Stimulated activated CD8-positive, alpha-beta memory T cell treated with anti-CD3 and anti-CD28 coated beads, Interleukin-15, amount 100 ng/mL, for 24 hours (primary cell): ENCODE measurements at places on chromosomes 7 and 10.

DNA sequence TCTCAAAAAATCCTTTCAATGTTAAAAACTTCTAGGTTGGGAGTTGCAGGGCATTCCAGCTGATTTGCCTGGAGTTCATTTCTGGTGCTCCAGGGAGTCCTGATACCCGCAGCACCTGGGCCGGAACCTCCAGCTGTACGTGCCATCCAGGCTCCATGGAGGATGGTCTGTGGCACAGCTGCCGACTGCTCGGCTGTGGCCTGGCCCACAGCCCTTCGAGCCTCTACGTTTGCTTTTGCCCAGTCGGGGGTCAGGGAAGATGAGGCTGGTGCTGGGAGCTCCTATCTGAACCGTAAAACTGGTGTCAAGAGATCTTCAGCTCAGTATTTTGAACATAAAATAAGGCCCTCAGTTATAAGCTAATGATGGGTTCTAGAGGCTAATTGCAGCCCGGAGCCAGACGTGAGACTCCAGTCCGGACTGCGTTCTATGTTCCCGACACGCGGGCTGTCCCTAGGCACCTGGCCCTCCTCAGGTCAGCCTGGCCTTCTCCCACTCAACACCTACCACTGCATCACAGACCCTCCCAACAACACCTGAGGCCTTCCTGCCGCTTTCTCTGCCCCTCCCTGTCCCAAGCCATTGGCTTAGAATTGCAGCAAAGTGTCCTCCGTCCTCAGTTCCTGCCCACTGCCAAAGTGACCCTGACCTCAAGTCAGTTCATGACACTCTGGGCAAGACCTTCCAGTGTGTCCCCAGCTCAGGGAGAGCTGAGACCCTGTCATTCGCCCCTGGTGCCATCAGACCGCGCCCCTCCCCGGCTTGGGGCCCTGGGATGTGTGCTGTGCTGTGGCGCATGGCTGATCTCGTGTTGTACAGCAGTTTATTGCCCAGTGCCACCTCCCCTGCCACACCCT is 64.2 kb upstream of the DNAJB6 start:
- no peak for DNase-seq

DNA sequence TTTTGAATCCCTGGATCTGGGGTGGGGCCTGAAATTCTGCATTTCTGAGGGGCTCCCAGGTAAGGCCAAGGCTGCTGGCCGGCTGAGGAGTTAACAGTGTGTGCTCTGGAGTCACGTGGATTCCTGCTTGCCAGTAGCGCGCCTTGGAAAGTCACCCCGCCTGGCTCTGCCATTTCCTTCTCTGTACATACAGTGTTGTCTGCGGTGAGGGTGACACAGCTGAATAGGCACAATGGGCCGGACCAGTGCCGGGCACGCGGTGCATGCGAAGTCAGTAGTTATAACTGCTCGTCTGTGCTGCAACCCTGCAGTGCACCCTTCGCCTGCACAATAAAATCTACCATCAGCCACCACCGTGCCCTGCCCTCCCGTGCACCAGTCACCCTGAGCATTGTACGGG is 68.0 kb upstream of the EEPD1 start:
- DNase-seq, result no peak

- no peak for DNase-seq
Observed at GRCh38 chr10:98446151-98446660, 529 bp downstream of the HPS1 start.

- DNase-seq, result no peak
Observed at GRCh38 chr7:101942603-101943210, 125.3 kb downstream of the CUX1 start.

DNA sequence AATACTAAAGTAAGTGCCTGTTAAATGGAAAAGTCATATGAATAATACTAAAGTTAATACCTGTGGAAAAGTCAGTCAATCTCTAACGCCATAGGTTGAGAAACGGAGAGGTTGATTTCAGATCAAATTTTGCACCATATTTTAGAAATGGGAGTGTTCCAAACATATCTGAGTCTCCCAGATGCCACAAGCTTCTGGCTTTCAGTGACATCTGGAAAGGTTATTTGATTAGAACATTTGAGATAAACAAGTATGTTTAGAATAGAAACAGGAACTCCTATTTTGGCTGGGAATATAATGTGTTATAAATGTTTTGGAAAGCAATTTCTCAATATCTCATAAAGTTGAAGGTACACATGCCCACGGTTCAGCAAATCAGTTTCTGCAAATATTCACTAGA is 5.8 kb downstream of the MACC1 start:
- no peak for DNase-seq

DNA sequence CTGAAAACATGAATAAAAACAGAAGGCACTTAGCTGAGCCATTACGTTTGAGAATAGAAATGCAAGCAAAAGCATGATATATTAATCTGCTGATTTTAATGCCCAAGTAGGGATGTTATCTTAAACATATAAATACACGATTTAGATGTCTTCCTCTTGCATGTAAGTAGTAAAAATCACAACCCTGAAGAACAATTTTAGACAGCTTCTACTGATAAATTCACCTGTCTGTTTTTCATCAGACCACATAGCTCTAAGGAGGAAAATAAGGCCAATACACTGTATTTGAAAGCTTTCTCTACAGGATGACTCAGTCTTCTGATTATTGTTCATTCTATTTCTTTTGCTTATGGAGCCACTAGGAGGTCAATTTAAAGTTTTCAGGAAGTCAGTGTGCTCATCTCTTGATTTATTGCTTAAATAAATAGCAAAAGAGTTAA is 210.9 kb upstream of the CHRM2 start:
- DNase-seq, result no peak

DNA sequence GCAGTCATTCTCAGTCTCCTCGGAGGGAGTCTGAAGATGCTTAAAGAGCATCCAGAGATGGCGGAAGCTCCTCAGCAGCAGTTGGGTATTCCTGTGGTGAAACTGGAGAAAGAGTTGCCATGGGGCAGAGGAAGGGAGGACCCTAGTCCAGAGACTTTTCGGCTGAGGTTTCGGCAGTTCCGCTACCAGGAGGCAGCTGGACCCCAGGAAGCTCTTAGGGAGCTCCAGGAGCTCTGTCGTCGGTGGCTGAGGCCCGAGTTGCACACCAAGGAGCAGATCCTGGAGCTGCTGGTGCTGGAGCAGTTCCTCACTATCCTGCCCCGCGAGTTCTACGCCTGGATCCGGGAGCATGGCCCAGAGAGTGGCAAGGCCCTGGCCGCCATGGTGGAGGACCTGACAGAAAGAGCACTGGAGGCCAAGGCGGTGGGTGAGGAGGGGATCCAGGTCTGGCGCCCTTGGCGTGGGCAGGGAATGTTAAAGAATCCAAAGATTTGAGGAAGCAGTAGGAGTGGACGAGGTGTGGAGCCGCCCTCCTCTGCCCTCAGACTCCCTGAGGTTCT is 2.9 kb downstream of the ZSCAN25 start:
- no peak for DNase-seq

- DNase-seq, result no peak
Observed at GRCh38 chr7:119708891-119709290, 564.1 kb upstream of the KCND2 start.

DNA sequence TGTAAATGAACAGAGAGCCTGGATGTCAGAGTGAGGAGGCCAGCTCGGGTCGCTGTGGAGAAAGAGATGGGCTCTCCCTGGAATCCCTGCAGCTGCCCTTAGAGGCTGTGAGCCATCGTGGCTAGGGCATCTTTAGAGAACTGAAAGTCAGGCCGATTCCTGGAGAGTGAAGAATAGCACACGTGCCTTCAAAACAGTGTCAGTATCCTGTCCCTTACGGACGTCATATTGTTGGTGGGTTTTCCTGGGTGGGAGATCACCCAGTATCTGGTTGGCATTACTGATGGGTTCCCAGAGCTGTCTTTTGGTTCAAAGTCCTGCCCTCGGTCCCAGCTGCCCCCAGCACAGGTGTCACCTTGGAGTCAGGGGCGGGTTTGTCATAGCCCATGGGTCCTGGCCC is 25.3 kb downstream of the IKZF1 start:
- no peak for DNase-seq

DNA sequence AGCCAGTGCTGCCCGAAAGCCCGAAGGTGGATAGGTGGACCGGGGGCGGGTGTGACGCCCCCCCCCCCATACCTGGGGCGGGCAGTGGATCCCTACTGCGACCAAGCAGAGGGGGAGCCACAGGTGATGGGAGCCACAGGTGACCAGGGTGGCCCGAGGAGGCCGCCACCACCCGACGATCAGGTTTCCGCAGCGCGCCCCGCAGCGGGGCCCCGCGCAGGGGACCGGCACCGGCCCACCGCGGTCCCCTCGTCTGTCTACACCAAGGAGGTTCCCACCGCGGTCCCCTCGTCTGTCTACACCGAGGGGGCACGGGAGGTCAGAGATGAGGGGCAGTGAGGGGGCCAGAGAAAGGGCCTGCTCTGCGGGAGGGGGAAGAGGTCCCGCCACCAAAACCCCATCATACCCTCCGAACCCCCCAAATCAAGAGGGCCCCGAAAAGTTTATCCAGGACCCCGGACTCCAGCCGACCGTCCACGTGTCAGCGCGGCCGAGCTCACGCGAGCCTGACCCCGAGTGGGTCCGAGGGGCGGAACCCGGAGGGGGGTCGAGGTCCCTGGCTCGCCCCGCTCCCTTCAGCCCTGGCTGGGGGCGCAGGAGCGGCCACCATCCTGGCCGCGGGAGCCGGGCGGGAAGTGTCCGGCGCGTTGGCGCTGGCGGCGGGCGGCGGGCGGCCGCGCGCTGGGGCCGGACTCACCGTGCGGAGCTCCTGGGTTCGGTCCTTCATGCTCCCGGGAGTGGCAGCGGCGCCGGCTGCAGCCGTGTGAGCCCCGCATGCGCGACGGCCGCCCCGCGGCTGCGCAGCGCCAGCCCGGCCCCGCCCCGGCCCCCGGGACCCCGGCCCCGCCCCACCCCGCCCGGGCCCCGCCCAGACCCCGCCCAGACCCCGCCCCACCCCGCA is at the start of gene STX1A:
Gene STX1A, minus strand, starts transcription at position 765 of the 901 bp plus-strand sequence. Its CDS starts 38 bp downstream, at position 727.
- DNase-seq, result peak; percentile 53

- DNase-seq, result peak; percentile 7
Observed at GRCh38 chr7:22110227-22110839, 164.6 kb upstream of the CDCA7L start.

DNA sequence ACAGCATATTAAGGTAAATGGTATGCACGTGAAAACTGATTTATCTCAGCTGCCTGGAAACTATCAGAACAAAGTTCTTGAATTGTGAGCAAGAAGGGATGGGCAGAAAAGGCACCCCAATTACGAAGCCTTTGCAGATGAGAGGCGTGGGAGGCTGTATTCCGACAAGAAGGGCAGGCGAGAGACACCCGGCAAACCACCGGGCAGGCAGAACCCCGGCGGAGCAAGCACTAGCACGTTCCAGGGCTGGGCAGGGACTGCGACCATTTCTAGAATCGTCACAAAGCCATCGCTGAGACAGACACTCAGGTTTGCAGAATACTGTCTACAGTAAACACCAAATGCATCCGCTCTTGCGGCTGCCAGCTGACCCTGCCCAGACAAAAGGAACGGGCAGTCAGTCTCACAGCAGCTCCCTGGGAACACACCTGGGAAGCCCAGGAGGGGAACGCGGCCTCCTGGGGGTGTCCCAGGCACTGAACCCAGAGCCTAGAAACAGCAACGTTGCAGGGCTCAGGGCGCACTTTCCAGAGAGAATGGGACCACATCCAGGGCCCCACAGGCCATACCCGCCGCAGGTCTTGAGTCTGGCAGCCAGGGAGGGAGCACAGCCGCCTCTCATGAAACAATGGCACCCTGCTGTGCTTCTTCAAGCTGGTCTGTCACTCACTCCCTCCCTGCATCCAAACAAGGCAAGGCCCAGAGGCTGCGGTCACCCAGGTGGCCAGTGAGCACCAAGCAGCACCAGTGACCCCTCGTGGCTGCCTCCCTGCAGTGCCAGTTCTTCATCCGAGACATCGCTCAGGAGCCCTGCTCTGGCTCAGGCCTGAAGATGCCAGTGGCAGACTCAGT is 261.9 kb downstream of the PTPRN2 start:
- no peak for DNase-seq

GRCh38 chr10:133616371-133617130 is 10.0 kb downstream of the FRG2B start:
- DNase-seq, result no peak

GRCh38 chr7:45292481-45292880 is 134.9 kb downstream of the RAMP3 start:
- DNase-seq, result no peak

GRCh38 chr10:125206623-125207022 is 46.3 kb upstream of the CTBP2 start:
- DNase-seq, result no peak

DNA sequence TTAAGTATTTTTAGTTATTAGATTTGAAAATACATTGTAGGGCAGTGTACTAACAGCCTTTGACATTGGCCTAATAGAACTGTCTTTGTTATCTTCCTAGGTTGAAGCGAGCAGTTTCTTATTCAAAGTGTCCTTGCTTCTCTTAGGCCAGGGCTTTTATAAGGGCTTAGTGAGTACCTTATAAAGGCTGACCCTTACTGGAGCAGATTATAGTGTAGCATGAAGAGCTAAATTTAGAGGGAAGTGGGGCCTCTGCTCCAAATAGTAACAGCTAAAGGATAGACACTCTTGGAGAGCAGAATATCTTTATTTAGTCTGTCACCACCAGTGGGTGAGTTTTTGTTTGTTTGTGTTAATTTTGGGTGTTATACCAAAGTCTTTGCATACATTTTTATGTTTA is 15.9 kb downstream of the BZW2 start:
- no peak for DNase-seq

GRCh38 chr7:100546926-100547800 is 8.2 kb downstream of the AGFG2 start:
- DNase-seq, result no peak

- no peak for DNase-seq
Observed at GRCh38 chr7:132544025-132544424, 32.2 kb downstream of the PLXNA4 start.

GRCh38 chr7:26813432-26813831 is 51.0 kb downstream of the SKAP2 start:
- DNase-seq, result no peak

GRCh38 chr10:109126541-109126940 is 796.8 kb downstream of the XPNPEP1 start:
- DNase-seq, result no peak

DNA sequence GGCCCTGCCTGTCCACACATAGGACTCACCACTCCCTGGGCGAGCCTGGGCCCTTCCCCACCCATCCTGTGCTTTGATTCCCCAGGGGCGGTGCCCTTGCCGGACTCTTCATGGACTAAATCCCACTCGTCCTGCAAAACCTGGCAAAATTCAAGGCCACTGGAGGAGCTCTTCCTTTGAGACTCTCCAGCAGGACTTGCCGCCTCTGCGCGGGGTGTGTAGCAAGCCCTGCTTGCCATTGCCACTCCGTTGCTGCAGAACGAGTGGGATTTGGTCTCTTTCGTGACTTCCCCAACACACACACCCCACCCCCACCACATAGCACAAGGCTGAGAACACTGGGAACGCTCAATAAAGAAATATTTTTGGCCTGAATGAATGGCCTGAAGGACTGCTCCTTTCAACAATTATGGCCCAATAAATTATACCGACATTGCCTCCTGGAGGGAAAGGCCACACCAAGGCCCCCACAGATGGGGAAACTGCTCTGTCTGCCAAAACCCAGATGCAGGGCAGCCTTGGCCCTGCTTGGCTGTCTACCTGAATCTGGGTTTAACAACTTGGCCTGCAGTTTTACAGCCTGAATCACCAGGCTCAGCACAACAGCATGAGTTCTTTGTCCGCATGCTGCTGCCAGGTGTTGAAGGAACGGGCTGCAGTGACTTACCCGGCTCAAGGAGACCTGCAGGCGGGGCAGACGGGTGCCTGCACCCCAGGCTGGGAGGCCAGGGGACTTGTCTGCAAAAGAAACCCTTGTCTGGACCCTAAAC is 72.8 kb upstream of the KAT6B start:
- no peak for DNase-seq
